ENCODE measurements at places on chromosomes 1 and 21.

DNA sequence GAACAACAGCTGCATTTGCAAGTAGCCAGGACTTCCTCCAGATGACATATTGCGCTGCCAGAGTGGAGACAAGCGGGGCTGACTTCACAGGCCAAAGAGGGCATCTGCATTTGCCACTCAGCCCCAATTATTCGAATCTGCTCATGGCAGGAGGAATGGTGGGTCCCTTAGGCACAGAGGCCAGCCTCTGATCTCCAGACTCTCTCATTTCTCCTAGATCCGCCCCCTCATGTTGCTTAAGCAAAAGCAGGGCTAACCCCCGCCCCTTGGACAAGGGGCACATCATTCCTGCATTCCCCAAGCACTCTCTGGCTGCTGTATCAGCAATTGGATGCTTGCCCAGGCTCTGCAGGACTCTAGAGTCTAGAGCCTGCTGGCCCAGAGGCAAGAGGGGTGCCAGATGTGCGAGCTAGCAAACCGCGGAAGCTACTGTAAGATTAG, 262.4 kb downstream of the ST6GALNAC3 start:
- DNase-seq, result no peak

GRCh38 chr1:78673120-78673519, 23.5 kb downstream of the IFI44 start:
- DNase-seq, result peak; percentile 40

- peak; percentile 84 for DNase-seq
These were observed at the start of gene HENMT1 for GRCh38 chr1:108661030-108661609. HENMT1 (minus strand) TSS chr1:108661093; CDS start chr1:108659884, 1,209 bp downstream.

DNA sequence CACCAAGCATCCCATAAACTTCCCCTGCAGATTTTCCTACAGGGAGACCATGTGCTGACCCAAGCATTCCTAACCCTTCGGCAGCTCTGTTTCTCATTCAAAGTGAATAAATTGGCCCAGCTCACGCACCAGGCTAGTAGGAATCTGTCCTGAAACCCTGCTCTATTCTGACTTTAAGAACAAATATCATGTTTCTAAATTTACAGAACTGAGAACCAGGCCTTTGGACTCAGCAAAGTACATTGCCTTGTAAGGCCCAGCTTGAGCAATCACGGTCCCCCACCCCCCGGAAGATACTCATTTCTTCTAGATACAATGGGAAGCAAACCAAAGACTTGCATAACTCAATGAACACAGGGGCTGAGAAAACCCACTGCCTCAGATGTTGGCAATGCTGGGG, 160.1 kb upstream of the NFIA start:
- DNase-seq, result no peak

DNA sequence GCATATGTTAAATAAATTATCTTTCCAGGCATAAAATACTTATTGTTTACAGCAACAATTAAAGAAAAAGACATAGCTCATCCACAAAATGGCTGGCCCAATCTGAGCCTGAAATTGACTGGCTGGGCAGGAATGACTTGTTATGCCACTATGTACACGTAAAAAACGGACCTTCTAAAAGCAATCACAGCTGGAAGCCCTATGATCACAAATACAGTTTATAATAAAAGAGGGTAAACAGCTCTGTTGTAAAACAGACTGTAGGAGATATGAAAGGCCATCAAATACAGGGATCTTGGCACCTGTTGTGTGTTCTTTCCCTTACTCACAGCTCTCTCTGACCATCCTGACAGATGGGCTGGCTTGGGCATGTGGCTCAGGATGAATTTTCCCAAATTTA, 70.5 kb upstream of the DMRTA2 start:
- DNase-seq, result no peak

- no peak for DNase-seq
These were observed 9.7 kb downstream of the HSD11B1 start for GRCh38 chr1:209714338-209714737.

GRCh38 chr1:50969611-50970508, at the start of gene CDKN2C:
CDKN2C (plus strand) TSS chr1:50970245; CDS start chr1:50970369, 124 bp downstream.
- DNase-seq, result peak; percentile 58

DNA sequence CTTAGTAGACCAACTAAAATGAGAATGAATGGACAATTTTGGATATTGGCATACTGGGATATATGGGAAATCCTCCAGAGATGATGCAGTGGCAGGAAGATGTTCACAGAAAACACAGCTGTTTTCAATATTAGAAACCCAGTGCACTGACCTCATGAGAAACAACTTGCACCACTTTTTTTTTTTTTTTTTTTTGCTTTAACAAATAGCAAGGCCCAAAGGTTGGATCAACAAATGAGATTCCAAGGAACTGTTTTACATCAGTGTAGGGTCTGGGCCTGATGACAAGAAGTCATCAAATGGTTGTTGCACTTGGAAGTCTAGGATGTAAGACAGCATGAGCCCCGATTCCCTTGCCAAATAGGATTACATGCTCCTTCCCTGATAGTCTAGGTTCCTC, 110.7 kb downstream of the SLC25A24 start:
- no peak for DNase-seq

DNA sequence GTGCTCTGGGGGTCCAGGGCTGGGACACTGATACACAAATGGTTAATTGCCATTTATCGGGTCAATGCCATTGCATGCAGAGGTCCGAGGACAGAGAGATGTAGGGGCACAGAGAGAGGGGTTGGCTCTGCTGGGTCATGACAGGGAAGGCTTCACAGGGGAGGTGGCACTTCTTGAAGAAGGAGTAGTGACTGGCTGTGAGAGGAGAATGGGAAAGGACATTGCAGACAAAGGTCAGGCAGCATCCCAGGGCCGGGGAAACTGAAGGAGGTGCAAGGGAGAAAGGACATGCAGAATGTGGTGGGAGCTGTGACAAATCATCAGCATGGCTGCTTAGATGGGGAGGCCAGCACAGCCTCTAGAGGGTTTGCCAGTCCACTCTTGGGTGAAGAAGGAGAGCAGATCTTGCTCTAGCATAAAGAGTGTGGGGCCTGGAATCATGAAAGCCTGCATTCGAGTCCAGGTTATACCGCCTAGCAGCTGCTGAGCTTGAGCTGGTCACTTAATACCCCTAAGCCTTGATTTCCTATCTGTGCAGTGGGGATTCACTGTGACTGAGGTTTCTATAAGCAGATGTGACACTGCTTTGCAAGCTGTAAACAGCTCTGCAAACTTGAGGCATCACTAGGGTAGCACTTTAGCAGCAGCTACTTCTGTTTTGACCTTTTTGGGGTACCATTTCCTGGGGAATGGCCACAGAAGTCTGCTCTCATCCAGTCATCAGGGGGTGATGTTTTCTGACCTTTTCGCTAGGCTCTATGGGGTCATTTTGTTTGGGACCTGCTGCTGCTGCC, 59.2 kb upstream of the EPS8L3 start:
- no peak for DNase-seq

DNA sequence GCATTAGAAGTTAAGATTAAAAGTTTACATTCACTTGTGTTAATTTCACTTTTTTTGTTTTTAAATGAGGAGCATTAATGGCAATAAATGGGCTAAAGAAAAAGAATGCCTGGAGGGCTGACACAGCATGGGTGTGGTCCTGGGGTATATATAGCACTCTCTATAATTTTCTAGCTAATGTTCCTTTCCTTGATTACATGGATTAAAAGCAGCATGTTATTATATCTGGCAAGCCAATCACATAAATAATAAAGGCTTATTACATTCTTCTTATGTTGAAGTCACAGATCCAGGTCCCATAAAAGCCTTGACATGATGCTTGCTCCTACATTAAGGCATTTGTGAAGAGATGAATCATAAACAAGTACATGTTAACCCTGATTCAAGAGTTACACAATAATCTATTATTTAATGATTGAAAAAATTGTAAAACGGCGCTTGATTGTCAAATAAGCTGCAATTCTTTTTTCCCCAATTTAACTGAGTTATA, 91.4 kb downstream of the LYPLAL1 start:
- DNase-seq, result no peak

DNA sequence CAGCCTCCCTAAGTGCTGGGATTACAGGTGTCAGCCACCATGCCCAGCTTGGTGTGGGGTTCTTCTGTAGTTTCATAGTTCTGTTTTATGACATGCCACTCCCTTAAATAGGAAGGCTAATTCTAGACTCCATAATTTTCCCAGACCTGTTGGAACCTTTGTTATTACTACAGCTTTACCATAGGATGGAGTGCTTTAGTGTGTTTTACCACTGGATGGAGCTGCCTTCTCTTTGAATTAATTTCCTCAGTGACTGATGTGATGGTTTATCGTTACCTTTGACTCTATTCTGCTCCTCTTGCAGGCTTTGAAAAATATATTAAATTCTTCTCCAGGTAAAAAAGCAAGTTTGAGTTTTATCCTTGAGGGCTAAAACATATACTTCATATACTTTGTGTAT, 84.6 kb upstream of the NEK7 start:
- no peak for DNase-seq

GRCh38 chr1:47587891-47588582, 150.2 kb downstream of the FOXD2 start:
- DNase-seq, result no peak

- no peak for DNase-seq
These were observed 395.6 kb downstream of the NPHP4 start for GRCh38 chr1:5596651-5597050.

GRCh38 chr1:94110946-94111740, 9.8 kb downstream of the ABCA4 start:
- DNase-seq, result no peak

DNA sequence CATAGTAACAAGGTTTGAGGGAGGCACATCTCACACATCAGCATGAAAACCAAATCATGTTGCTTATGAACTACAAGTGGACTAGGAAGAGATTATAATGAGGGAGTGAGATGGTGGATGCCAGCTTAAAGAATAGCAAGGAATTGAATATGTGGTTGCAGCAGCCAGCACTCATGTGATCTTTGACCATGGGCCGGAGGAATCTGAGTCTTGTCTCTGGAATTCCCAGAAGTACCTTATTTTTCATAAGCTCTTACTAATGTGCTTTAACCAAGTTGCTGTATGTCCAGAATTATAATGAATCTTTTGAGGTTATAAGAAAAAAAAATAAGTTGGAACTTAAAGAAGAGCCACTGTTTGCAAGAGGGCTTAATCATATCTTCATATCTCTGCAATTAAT, 97.0 kb downstream of the DISP1 start:
- no peak for DNase-seq

GRCh38 chr21:14875704-14876523, 188.9 kb downstream of the NRIP1 start:
- no peak for DNase-seq

- no peak for DNase-seq
These were observed 24.5 kb downstream of the KIAA0319L start for GRCh38 chr1:35532497-35533223.

DNA sequence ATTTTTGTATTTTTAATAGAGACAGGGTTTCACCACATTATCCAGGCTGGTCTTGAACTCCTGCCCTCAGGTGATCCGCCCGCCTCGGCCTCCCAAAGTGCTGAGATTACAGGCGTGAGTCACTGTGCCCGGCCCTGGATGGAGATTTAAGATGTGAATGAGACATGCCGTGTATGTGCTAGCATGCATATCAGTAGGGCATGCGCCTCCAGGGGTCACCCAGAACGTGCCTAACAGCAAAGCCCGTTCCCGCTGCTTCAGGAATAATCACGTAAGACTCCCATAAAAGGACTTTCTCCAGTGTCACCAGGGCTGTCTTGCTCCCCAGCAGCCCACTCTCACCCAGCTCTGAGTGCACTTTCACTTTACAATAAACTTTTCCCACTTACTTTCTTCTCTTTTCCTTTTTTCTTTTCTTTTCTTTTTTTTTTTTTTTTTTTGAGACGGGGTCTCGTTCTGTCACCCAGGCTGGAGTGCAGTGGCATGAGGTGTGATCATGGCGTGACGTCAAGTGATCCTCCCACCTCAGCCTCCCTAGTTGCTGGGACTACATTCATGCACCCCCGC, 46.9 kb upstream of the DISP3 start:
- DNase-seq, result no peak

GRCh38 chr1:205235951-205236350, 8.2 kb downstream of the TMCC2 start:
- no peak for DNase-seq

DNA sequence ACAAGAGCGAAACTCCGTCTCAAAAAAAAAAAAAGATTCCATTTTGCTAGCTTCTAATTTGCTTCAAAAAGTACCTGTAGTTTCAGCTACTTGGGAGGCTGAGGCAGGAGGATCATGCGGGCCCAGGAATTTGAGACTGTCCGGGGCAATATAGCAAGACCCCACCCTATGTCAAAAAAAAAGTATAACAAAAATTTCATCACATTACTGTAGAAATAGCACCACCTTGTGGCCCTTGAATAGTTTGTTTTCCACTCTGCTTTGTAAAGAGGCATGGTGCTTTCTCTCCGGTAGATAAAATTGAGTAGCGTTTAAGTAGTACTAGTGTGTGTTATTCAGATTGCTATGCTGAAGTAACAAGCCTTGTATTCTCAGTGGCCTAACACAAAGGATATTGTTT, 18.2 kb upstream of the MSTO1 start:
- peak; percentile 15 for DNase-seq
